Dermis microvascular lymphatic vessel endothelial cell (primary cell): ENCODE measurements at places on chromosomes 6 and 20. TPM values are rescaled to one million over a fixed set of nuclear protein-coding genes. Genes with fewer than 3 reads are reported as not detected.

Gene IYD
- total RNA-seq = not detected in 2 replicates

Gene RAD21L1
- not detected in 2 replicates for total RNA-seq

Gene MAPK14
- 34.5 and 41.2 TPM in 2 replicates for total RNA-seq

Gene LAMA5
- total RNA-seq = 18.6 and 23.1 TPM in 2 replicates

Gene PKHD1
- total RNA-seq = not detected in 2 replicates

DNA sequence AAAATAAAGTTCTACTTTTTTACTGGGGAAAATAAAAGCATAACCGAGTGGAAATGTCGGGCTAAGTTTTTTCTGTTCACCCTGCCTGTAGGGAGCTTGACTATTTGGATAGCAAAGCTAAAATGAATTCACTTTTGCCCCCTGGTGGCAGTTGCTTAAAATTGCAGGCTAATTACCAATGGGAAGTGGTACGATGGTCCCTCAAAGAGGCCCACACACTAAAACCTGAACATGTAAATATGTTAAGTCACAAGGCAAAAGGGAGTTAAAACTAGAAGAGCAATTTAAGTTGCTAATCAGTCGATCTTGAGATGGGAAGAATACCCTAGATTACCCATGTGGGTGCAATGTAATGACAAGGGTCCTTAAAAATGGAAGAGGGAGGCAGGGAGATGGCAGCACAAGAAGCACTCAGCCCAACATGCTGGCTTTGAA, 916 bp upstream of the SUN5 start:
- no peak for DNase-seq

- DNase-seq = no peak
Observed at GRCh38 chr6:142341855-142342330, 40.1 kb downstream of the ADGRG6 start.

DNA sequence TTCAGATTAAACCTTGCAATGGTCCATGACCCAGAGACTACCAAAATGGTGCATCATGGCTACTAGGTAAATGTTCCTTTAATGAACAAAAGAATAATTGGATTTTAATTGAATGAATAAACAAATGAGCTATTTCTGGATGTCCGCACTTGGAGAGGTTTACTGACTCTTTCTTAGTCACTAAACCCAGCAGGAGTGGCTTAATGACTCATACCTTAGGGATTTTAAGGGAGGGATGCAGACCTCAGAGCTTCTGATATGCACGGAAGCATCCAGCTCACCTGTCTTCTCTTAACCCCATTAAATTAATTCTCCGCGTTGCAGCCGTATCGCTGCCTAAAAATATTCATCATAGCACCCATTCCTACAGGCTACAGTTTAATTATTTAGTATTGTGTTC, 970.0 kb upstream of the SLC35B3 start:
- no peak for DNase-seq

GRCh38 chr6:150323205-150323604, 45.6 kb upstream of the IYD start:
- no peak for DNase-seq

- no peak for DNase-seq
Observed at GRCh38 chr20:33345342-33345741, 56.0 kb downstream of the CDK5RAP1 start.

DNA sequence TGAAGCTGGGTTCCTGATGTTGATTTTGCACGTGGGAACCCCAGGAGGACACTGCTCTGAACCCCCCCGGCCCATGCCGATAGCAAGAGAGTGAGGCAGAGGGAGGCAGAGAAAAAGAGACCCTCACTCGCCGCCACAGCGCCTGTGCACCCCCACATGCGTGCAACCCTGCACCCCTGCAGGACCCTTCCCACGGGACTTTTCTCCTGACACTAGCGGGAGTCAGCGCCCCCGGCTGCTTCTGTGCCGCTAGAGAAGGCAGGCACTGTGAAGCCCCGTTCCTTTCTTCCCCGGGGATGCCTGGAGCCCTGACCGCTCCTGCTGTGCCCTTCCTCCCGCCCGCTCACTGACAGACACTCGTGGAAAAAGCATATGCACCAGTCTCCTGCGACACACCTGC, 67.4 kb downstream of the GMPR start:
- no peak for DNase-seq

- DNase-seq = no peak
Observed at GRCh38 chr6:32149932-32150870, 1.5 kb downstream of the PRRT1 start.

- DNase-seq = no peak
Observed at GRCh38 chr6:73400656-73401055, 6.0 kb downstream of the DDX43 start.
